ENCODE measurements at places on chromosomes 7 and 10.

DNA sequence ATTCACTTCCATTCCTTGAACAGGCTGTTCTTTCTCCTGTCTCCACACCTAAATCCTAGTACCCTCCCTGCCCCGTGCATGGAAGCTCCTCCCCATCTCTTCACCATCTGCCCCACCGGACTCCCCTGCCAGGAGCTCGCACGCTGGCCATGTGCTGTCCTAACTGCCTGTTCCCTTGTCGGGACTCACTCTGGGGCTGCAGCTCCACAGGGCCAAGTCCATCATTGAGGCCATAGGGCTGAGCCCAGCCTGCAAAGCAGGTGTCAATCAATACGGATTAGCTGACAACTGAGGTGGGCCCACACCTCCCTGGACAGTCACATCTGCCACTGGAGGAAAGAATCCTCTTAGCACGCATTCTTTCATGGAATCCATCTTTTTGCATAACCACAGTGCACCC is 41.4 kb upstream of the DMBT1 start:
- no peaks in the 10 kb centered on the region for H3K27me3 ChIP-seq
- H3K36me3 ChIP-seq: no peaks in the 10 kb centered on the region
- H3K4me3 ChIP-seq: no peak overlapping the region

DNA sequence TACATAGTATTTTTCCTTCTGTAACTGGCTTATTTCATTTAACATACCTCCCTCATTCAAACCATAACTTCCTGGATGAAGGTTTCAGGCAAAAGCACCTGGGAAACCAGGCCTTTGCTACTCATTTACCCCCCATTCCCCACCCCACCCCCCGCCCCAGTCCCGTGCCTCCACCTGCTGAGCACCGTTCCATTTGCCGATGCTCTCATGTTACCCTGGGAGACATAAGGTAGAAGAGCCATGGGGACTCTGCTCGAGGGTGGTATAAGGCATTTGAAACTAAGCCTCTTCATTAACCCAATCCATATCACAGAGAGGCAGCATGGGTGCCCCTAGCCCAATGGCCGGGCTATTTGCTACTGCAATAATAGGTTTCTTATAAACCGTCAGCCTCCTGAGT is 22.2 kb upstream of the MCM10 start:
- no peak for DNase-seq
- H3K4me1 ChIP-seq: no peaks in the 10 kb centered on the region
- no peak overlapping the region for H3K4me3 ChIP-seq
- no peak overlapping the region for H3K27ac ChIP-seq

DNA sequence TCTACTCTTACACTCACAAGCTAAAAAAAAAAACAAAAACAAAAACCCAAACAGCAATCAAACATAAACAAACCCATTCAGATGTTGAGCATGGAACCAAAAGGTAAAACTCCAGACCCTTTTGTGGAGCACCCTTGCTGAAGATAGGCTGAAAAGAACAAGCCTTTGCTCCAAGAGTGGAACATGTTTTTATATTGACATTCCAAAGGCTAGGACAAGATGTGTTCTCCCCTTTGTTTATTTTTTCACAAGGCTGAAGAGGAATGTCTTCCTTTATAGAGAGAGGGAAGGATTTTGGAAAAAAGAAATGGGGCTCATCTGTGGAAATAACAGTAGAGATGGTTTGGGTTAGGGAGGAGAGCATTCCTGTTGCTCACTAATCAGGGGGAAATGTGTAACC is 87.2 kb upstream of the ELMO1 start:
- no peaks in the 10 kb centered on the region for H3K4me1 ChIP-seq
- no peaks in the 10 kb centered on the region for H3K36me3 ChIP-seq
- no peak overlapping the region for H3K4me3 ChIP-seq

DNA sequence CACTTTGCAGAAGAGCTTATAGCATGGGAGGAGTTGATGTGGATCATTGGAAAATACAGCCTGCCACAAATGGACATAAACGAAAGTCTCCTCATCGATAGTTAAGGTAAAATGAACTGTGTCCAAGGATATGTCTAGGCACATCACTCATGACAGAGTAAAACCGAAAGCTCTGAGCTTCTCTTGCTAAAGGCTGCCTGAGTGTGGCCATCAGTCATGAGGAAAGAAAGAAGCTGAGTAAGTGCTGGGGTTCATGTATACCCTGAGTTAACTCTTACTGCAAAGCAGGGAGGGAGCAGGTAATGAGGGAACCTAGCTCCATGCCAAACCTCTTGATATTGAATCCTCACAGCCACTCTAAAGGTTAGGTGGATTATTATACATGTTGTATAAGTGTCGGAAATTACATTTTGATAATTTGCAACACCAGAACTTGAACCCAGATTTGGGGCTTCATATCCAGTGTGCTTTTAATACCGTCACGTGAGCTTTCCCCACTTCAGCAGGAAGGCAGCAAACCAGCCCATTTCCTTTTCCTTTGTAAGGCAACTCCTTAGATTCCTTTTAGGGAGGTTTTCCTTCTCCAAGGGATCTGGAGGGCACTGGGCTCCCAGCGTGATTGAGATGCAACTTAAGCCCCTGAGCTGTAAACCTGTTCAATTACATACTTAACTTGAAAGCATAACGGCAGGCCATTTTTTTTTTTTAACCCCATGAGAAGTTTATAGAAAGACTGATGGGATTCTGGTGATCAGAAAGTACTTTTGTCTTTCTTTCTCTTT is 215.0 kb downstream of the PHF14 start:
- DNase-seq: no peak
- peaks cover 6% of the 10 kb centered on the region for H3K27me3 ChIP-seq
- peaks cover 4% of the 10 kb centered on the region for H3K4me1 ChIP-seq
- no peaks in the 10 kb centered on the region for H3K36me3 ChIP-seq
- no peak overlapping the region for H3K27ac ChIP-seq

- no peak for DNase-seq
- H3K4me1 ChIP-seq: no peaks in the 10 kb centered on the region
- no peak overlapping the region for H3K27ac ChIP-seq
- no peaks in the 10 kb centered on the region for H3K27me3 ChIP-seq
- no peaks in the 10 kb centered on the region for H3K36me3 ChIP-seq
Measured at GRCh38 chr10:4315551-4315950, 510.5 kb upstream of the AKR1E2 start.

- H3K4me1 ChIP-seq: no peaks in the 10 kb centered on the region
- no peaks in the 10 kb centered on the region for H3K27me3 ChIP-seq
- H3K36me3 ChIP-seq: no peaks in the 10 kb centered on the region
- DNase-seq: no peak
- no peak overlapping the region for H3K27ac ChIP-seq
Measured at GRCh38 chr10:82267465-82267864, 392.5 kb downstream of the NRG3 start.

DNA sequence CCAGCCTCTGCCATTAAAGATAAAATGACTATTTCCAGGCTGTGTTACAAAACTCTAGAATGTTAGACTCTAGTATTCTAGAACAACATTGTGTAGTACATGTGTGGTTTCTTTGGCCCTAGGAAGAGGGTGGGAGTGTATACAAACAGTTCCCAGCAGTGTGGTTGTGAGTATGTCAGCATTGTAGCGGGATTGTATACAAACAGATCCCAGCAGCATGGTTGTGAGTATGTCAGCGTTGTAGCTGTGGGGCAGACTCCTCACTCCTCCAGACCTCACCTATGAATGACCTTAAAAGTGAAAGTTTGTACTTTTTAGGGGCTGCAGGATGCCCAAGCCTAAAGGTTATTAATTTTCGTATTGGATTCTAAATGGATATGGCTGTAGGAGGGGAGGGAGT is 6.9 kb upstream of the ACSL5 start:
- no peaks in the 10 kb centered on the region for H3K27me3 ChIP-seq
- no peak overlapping the region for H3K27ac ChIP-seq
- H3K4me1 ChIP-seq: no peaks in the 10 kb centered on the region

DNA sequence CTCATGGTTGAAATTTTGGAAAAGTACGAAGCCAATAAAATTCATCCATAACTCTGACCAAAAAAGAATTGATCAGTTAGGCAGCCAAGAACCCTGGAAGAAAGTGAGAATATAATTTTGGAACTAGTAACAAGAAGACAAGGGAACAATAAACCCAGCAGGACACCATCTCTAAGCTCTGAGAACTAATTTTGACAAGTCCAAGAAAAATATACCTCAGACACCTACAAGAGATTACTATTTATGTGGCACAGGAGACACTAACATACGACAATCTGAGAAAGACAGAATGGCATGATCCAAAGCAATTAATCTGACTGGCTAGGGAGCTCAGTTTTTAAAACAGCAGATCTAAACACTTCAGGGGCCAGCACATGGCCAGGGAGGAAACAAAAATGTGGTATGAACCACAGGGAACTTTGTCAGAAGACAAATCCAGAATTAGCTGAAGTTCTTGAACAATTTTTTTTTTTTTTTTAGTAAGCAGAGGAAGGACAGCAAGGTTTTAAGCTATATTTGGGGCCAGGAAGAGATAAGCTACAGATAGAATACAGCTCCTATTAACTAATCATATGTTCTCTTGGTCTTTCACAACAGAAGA is 38.9 kb downstream of the PARD3 start:
- no peaks in the 10 kb centered on the region for H3K36me3 ChIP-seq
- H3K27ac ChIP-seq: no peak overlapping the region
- no peak overlapping the region for H3K4me3 ChIP-seq
- no peak for DNase-seq

GRCh38 chr7:154415709-154416399 is 363.7 kb downstream of the DPP6 start:
- H3K27me3 ChIP-seq: no peaks in the 10 kb centered on the region
- H3K4me1 ChIP-seq: no peaks in the 10 kb centered on the region
- DNase-seq: no peak
- no peak overlapping the region for H3K27ac ChIP-seq
- H3K4me3 ChIP-seq: no peak overlapping the region

GRCh38 chr10:97032624-97033023 is 153.1 kb downstream of the SLIT1 start:
- H3K27me3 ChIP-seq: peaks cover 19% of the 10 kb centered on the region
- peaks cover 2% of the 10 kb centered on the region for H3K4me1 ChIP-seq
- H3K36me3 ChIP-seq: no peaks in the 10 kb centered on the region
- DNase-seq: no peak
- H3K27ac ChIP-seq: no peak overlapping the region

GRCh38 chr7:101939136-101939695 is 121.8 kb downstream of the CUX1 start:
- no peaks in the 10 kb centered on the region for H3K27me3 ChIP-seq
- no peak overlapping the region for H3K4me3 ChIP-seq
- H3K4me1 ChIP-seq: peaks cover 24% of the 10 kb centered on the region
- no peak overlapping the region for H3K27ac ChIP-seq
- H3K36me3 ChIP-seq: peaks cover 3% of the 10 kb centered on the region

GRCh38 chr7:22137466-22137865 is 191.8 kb upstream of the CDCA7L start:
- no peaks in the 10 kb centered on the region for H3K36me3 ChIP-seq
- 0 out of 3 replicates have a peak, but pooled peaks cover 3% of the 10 kb centered on the region for H3K4me1 ChIP-seq
- no peaks in the 10 kb centered on the region for H3K27me3 ChIP-seq
- no peak overlapping the region for H3K27ac ChIP-seq

DNA sequence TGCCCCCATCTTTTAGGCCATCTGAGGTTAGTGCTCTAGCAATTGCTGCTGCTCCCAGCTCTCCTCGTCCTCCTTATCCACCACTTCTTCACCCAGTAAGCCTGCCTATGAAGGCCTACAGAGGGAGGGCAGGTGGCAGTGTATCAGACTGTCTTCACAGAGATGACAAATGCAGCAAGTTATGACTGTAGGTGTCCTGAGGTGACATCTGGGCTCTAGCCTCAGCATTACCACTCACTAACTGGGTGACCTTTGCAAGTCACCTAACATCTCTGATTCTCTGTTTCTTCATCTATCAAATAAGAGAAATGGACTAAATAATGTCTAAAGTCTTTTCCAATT is 151.6 kb downstream of the NOC3L start:
- no peaks in the 10 kb centered on the region for H3K36me3 ChIP-seq
- no peaks in the 10 kb centered on the region for H3K27me3 ChIP-seq
- no peak for DNase-seq

DNA sequence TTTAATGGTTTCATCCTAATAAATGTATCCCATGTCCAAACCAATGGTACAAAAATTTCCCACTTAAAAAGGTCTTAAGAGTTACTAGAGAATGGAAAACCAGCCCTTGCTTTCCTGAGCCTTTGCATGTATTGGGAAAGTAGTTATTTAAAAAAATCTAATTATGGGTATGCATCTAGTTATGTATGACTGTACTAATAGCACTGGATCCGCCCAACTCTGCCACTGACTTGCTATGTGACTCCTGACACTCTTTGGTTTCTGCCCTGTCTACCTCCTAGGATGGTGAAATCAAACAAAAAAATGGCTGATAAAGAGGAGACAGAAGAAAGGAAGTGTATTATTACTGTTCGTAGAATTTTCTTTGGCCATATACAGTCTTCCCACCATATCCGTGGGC is 110.4 kb upstream of the CCDC6 start:
- H3K4me3 ChIP-seq: no peak overlapping the region
- no peaks in the 10 kb centered on the region for H3K27me3 ChIP-seq
- H3K27ac ChIP-seq: no peak overlapping the region
- no peaks in the 10 kb centered on the region for H3K36me3 ChIP-seq

DNA sequence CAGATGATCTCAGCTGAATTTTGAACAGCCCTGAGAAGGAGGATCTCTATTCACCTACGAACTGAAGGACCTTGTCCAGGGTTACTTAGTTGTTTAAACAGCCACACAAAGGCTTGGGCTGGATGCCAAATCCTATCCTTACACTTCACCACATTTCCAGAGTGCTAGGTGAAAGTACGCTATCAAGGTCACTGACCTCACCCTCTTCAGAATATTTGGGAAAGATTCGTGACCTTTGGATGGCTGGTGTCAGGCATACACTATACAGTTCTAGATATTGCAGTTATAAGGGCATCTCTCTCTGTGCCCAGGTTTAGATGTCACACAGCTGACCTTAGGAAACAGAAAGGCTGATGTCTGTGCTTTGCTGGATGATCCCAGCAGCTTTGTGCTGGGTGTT is 61.2 kb upstream of the ABLIM1 start:
- H3K27ac ChIP-seq: no peak overlapping the region
- H3K36me3 ChIP-seq: no peaks in the 10 kb centered on the region
- DNase-seq: no peak
- H3K27me3 ChIP-seq: no peaks in the 10 kb centered on the region
- H3K4me1 ChIP-seq: no peaks in the 10 kb centered on the region

DNA sequence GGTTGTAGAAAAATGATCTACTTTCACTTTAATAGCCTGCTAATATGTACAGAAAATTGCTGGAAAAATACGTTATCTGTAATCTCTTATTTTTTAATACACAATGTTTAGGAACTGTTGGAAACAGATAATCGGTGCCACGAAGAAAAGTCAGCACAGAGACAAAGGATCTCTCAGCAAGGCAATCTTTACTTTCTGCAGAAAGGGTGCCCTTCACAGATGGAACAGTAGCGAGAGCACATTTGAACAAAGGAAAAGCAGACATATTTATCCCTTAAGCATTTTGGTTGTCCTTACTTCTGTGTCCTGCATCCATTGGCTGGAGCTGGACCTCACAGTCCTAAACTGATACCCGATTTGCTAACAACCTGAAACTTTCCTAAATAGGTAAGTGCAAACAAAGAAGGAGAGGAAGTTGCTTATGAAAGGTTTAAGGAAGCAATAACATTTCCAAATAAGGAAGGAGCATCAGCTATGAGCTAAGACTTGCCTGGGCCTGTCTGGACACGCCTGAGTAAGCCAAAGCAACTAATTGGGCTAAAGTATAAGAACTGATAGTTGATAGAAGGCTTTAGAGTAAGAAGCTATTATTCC is 640.0 kb downstream of the SH2D4B start:
- no peak overlapping the region for H3K4me3 ChIP-seq
- DNase-seq: no peak
- no peaks in the 10 kb centered on the region for H3K4me1 ChIP-seq
- no peak overlapping the region for H3K27ac ChIP-seq

GRCh38 chr7:2018569-2019460 is 213.9 kb downstream of the MAD1L1 start:
- DNase-seq: peak; percentile 74
- H3K27ac ChIP-seq: peak overlapping the region; percentile 97
- H3K4me1 ChIP-seq: peaks cover 71% of the 10 kb centered on the region
- H3K36me3 ChIP-seq: no peaks in the 10 kb centered on the region
- H3K4me3 ChIP-seq: no peak overlapping the region
